ENCODE measurements at places on chromosomes 5 and 9. TPM values are rescaled to one million over a fixed set of nuclear protein-coding genes. Genes with fewer than 3 reads are reported as not detected.

IL11RA gene
- 12.1 TPM for total RNA-seq

LEAP2 gene
- 2.9 TPM for total RNA-seq

TEK gene
- not detected for total RNA-seq

OLFML2A gene
- 2.9 TPM for total RNA-seq

DNA sequence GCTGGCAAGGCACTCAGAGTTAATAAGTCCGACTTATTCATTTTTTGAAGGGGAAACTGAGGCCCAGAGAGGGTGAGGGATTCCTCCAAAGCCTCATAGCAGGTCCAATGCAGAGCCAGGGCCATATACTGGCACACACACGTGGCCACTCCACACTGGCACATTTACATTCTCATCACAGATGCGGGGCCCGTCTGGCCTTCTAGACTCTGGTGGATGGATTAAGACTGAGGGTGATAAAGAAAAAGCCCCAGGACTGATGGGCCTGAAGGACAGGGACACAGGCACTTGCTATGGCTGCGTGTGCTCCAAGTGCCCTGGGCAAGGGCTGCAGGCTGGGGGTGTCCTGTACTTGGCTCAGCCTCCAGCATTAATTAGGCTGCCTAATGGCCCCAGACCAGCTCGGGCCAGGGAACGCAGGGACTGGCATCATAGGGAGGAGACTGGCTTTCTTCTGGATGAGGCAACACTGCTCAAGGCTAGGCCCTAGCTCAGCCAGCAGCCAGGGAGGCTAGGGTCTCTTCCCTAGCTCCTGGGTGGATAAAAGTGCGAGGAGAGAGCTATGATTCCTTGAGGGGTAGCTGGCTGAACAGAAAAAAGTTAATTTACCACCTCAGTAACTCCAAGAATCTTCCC lies 28.5 kb upstream of the CSF1R start:
- DNase-seq: no peak

GRCh38 chr9:127139775-127140174 lies 17.3 kb upstream of the ANGPTL2 start:
- DNase-seq: no peak

GRCh38 chr5:157540124-157540523 lies 35.5 kb downstream of the ADAM19 start:
- no peak for DNase-seq

DNA sequence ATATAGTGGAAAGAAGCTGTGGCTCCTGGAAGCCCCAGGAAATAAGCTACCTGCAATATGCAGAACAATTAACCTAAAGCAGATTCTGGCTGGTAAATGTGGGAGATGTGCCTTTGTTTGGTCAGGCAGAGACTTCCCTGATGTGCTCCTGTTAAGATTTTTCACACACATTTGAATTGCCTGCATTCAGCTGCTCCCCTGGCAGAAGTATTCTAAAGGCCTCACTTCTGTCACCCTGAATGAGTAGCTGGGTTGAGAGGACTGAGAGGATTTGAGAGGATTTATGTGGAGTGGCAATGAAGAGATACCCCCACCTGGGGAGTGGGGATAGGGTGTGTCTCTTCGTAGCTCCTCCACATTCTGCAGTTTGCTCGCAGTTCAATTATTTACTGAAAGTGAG lies 130.5 kb downstream of the ST8SIA4 start:
- DNase-seq: no peak
